Endothelial cell of umbilical vein (primary cell): ENCODE measurements at places on chromosomes 7 and 10. TPM values are rescaled to one million over a fixed set of nuclear protein-coding genes. Genes with fewer than 3 reads are reported as not detected.

FERD3L gene
- not detected in 2 replicates for total RNA-seq

VGF gene
- not detected in 2 replicates for total RNA-seq

NFKB2 gene
- total RNA-seq, result 21.9 and 25.6 TPM in 2 replicates

OGDHL gene
- total RNA-seq, result 0.58 and 1.0 TPM in 2 replicates

TBC1D12 gene
- total RNA-seq, result 7.1 and 7.3 TPM in 2 replicates

ATOH7 gene
- not detected in 2 replicates for total RNA-seq

RBP3 gene
- not detected in 2 replicates for total RNA-seq

SPDYE9 gene
- not detected in 2 replicates for total RNA-seq

CPN1 gene
- not detected in 2 replicates for total RNA-seq

SSMEM1 gene
- not detected in 2 replicates for total RNA-seq

PRRT4 gene
- not detected in 2 replicates for total RNA-seq

ADCYAP1R1 gene
- not detected in 2 replicates for total RNA-seq

ADD3 gene
- 52.3 and 55.2 TPM in 2 replicates for total RNA-seq

RINT1 gene
- total RNA-seq, result 23.4 and 24.8 TPM in 2 replicates

ADRA2A gene
- total RNA-seq, result not detected in 2 replicates

HEPACAM2 gene
- total RNA-seq, result not detected in 2 replicates

FBXO24 gene
- total RNA-seq, result 0.35 and 0.38 TPM in 2 replicates

STOX1 gene
- total RNA-seq, result 0.20 and 0.48 TPM in 2 replicates

ADIRF gene
- 2.8 and 4.4 TPM in 2 replicates for total RNA-seq

MYPN gene
- not detected in 2 replicates for total RNA-seq

SKIDA1 gene
- 0.71 and 0.83 TPM in 2 replicates for total RNA-seq

PRKG1 gene
- total RNA-seq, result 0.18 and 0.39 TPM in 2 replicates
